NCI-H1436 treated with DMSO at 0.1 percent for 48 hours (cell line): ENCODE measurements at places on chromosomes 16 and 17.

- no peak for DNase-seq
Measured at GRCh38 chr17:56824503-56824902, 9.2 kb downstream of the C17orf67 start.

DNA sequence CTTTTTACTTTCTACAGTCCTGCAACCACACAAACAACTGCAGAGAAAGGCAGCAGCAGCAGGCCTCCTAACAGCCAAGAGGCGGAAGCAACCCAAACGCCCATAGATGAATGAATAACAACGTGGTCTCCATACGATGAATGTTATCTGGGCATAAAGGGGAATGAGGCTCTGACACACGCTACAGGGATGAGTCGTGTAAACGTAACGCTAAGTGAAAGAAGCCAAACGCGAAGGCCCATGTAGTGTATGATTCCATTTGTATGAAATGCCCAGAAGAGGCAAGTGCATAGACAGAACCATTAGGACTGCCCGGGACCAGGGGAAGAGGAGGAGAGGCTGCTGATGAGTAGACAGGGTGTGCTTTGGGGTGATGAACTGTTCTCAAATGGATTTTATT, 94.8 kb upstream of the DNAH17 start:
- no peak for DNase-seq

DNA sequence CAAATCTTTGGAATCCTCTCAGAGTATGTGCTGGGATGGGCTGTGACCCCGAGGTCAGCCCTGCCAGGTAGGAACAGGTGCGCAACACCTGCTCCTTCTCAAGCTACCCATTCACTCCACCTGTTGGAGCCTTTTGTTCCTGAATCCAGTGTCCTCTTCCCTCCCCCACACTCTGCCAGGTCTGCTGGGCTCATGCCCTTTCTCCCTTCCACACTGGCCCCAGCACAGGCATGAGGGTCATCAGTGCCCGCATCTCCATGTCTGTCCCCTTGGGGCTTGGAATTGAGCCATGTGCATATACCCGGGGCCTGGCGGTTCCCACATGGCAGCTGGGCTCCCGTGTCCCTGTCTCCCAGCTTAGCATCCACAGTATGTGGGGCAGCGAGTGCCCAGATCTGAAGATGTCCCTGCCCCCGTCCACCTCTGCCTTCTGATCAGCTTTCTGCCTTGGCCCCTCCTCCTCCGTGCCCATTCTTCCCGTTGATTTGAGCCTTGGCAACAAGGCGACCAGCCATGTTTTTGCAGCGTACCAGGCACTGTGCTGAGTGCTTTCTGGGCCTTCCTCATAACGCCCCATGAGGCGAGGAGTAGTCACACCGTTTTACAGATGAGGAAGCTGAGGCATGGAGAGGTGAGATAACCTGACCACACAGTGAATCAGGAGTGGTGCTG, 102.2 kb downstream of the RAP1GAP2 start:
- no peak for DNase-seq

DNA sequence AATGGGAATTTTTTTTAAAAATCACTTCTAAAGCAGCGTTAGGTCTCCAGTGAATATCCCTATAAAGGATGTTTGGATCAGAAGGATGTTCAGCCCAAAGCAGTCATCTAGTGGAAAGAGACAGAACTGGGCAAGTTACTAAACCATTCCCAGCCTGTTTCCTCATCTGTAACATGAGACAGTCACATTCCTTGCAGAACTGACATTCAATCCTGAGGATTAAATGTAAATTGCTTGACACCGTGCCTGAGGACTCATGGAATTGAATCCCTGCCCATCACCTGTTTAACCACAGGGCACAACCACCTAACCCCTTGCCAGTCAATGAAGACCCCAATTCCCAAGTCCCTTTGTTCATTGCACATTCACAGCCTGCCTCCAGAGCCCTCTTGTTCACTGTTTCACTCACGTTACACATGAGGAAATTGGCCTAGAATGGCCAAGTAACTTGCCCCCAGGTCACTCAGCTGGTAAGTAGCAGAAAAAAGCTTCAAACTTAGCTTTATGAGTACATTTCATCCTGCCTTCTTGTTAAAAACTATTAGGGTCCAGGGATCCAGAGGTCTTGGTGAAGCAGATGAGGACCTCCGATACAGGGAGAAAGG, 1.4 kb downstream of the CMTM2 start:
- DNase-seq = no peak

GRCh38 chr17:78412403-78412802, 34.0 kb downstream of the PGS1 start:
- peak; percentile 22 for DNase-seq

- DNase-seq = no peak
Measured at GRCh38 chr17:67043283-67043682, 1.1 kb upstream of the CACNG1 start.

GRCh38 chr17:27634026-27634335, 3.0 kb downstream of the LGALS9 start:
- DNase-seq = no peak

DNA sequence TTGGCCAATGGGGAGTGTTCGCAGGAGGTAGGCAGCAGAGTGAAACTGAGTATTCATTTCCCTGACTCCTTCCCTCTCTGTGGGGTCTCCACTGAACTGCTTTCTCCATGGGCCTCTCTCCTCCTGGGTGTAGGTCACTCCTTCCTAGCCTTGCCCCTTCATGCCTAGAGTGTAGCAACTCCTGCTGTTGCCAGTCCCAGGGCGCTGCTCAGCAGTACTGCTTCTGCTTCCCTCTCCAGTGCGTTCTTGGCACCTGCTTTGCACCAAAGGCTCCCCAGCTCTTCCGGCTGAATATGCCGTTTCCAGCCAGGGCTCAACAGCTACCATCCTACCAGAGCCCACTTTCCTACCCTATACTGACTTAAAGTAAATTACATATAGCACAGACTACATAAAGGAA, 92.2 kb downstream of the MAF start:
- DNase-seq = no peak

DNA sequence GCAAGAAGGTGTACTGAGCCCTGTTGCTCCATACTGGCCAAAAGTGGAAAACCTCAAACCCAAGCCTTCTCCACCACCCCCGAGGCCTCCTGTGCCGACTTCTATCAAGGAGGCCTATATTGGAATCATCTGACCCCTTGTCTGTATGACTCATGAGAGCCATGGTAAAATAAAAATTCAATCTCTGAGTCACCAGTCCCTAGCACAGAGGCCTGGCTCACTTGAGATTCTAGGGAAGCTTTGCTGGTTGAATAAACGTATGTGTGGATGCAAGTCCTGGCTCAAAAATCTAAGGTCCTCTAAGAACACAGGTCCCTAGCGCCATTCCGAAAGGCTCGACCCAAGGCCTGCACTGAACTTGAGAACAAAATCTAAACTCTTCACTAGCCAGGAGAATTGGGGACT, 15.0 kb downstream of the NSMCE1 start:
- DNase-seq = no peak

GRCh38 chr17:68961214-68961882, 6.2 kb upstream of the ABCA8 start:
- DNase-seq = no peak

- DNase-seq = no peak
Measured at GRCh38 chr17:12521416-12521815, 144.3 kb upstream of the MYOCD start.

- no peak for DNase-seq
Measured at GRCh38 chr17:28154214-28154613, 111.7 kb downstream of the NLK start.

DNA sequence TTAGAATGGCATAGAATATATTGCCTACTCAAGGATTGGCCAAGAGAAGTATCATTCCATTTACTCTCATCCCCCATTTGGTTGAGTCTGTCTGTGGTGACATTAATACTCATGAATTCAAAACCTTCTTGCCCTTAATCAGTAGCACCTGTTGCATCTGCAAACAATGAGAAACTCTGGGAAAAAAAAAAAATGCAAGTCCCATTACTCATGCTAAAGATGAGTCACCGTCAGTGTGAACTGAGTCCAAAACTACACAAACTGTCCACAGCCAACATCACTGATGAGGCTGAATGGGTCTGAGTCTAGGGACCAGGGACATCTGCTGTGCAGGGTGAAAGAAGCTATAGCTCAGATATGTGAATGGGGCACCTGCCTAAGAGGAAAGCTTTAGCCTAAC, 96.9 kb upstream of the ADAMTS18 start:
- no peak for DNase-seq

- no peak for DNase-seq
Measured at GRCh38 chr16:47320546-47321310, 140.1 kb downstream of the ITFG1 start.

GRCh38 chr17:82050152-82050760, 1.4 kb downstream of the RFNG start:
- no peak for DNase-seq

DNA sequence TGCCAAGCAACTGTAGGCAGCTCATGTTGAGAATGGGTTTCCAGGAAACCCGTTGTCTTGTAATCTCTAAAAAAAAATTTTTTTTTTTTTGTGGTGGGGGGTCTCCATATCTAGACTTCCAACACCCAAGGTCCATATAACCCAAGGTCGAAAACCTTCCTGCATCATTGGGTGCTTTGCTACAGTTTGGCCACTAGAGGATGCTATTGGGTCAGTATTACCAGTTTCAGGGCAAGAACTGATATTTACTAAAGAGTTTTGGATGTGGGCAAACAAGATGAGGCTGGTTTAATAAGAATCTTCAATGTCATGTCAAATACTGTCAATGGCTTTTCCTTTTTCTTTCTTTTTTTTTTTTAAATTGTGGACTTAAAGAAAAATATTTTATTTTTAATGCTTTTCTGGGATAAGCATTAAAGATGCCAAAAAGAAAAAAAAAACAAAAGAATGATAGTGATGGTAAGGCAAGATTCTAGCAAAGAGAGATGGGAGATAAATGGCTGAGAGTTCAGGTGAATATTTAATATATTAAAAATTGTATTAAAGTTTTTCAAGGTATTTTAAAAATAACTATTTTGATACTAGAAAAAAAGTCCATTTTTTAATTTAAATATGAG, 62.2 kb downstream of the DHRS7C start:
- DNase-seq = no peak

- no peak for DNase-seq
Measured at GRCh38 chr16:47016700-47017133, 43.2 kb upstream of the DNAJA2 start.

- no peak for DNase-seq
Measured at GRCh38 chr16:1159973-1160772, 7.3 kb downstream of the CACNA1H start.

GRCh38 chr17:63542942-63543821, 7.1 kb upstream of the DCAF7 start:
- no peak for DNase-seq

- DNase-seq = no peak
Measured at GRCh38 chr17:64384253-64385186, 6.1 kb downstream of the PECAM1 start.

GRCh38 chr16:51607201-51607651, 456.2 kb upstream of the SALL1 start:
- DNase-seq = no peak

DNA sequence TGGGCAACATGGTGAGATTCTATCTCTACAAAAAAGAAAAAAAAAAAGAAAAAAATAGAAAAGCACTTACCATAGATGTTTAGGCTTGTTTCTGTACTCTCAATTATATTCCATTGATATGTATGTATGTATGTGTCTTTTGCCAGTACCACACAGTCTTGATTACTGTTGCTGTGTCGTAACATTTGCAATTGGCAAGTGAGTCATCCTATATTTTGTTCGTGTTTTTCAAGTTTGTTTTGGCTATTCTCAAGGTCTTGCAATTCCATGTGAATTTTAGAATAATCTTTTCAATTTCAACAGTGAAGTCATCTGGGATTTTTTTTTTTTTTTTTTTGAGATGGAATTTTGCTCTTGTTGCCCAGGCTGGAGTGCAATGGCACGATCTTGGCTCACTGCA, 19.3 kb downstream of the SPECC1 start:
- no peak for DNase-seq

- no peak for DNase-seq
Measured at GRCh38 chr16:79707876-79708275, 107.3 kb upstream of the MAF start.
